ENCODE measurements at places on chromosomes 7 and 10. TPM values are rescaled to one million over a fixed set of nuclear protein-coding genes. Genes with fewer than 3 reads are reported as not detected.

The CALML3 gene
- not detected for total RNA-seq

The NEUROD6 gene
- total RNA-seq: not detected

The ACBD7 gene
- under 0.01 TPM for total RNA-seq

The AKR1C4 gene
- not detected for total RNA-seq

The LRWD1 gene
- 18.7 TPM for total RNA-seq

The MYH16 gene
- total RNA-seq: not detected

The FAM185A gene
- 8.2 TPM for total RNA-seq

The SUMF2 gene
- total RNA-seq: 199 TPM

The MARCHF5 gene
- 17.3 TPM for total RNA-seq

The SYT15 gene
- total RNA-seq: under 0.01 TPM

The C7orf25 gene
- total RNA-seq: 8.8 TPM

The TSPAN13 gene
- 2.8 TPM for total RNA-seq

The IGFBP1 gene
- total RNA-seq: not detected

The UNC5B gene
- total RNA-seq: 36.0 TPM

The PGAM2 gene
- 0.26 TPM for total RNA-seq

The PPRC1 gene
- 9.9 TPM for total RNA-seq

The AKR1C8 gene
- total RNA-seq: not detected

The FAM221A gene
- 5.1 TPM for total RNA-seq

The TWIST1 gene
- 31.2 TPM for total RNA-seq

The LGI1 gene
- not detected for total RNA-seq

The PRRT4 gene
- under 0.01 TPM for total RNA-seq

The POLR2J2 gene
- total RNA-seq: 1.5 TPM

The CFAP46 gene
- total RNA-seq: 0.66 TPM

The ATOH7 gene
- not detected for total RNA-seq

The MEOX2 gene
- 0.50 TPM for total RNA-seq

The DCLRE1A gene
- 9.4 TPM for total RNA-seq

The GPER1 gene
- 1.5 TPM for total RNA-seq

The LIPM gene
- not detected for total RNA-seq

The OPN4 gene
- total RNA-seq: not detected

The AGR3 gene
- not detected for total RNA-seq

The STEAP2 gene
- total RNA-seq: 29.8 TPM

The SPDYE6 gene
- total RNA-seq: not detected

The MMD2 gene
- not detected for total RNA-seq

The HERC4 gene
- total RNA-seq: 77.0 TPM

All from fibroblast of lung (primary cell).